Left lobe of liver (tissue), 2 donors: ENCODE measurements at places on chromosomes 2 and 18.

DNA sequence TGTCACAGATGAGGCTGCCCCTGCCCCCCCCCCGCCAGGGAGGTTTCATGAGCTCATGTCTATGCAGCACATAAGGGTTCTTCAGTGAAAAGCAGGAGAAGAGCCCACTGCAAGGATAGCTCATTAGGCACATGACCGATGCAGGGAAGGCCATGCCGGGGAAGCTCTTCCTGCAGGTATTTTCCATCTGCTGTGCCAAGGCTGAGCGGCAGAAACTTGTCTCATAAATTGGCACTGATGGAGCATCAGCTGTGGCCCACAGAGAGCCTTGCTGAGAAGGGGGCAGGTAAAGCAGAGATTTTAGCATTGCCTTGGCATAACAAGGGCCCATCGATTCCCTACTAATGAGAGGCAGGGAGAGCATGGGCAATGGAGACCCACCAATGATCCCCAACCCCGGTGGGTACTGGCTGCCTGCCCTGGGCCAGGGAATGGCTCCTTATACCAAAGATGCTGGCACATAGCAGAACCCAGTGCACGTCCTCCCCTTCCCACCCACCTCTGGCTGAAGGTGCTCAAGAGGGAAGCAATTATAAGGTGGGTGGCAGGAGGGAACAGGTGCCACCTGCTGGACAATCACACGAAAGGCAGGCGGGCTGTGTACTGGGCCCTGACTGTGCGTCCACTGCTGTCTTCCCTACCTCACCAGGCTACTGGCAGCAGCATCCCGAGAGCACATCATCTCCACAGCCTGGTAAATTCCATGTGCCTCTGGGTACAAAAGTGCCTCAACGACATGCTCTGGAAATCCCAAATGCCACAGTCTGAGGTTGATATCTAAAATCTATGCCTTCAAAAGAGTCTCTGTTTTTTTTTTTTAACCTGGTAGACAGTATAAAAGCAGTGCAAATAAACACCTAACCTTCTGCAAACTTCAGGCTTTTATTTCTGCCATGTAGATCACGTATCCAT lies 41.4 kb downstream of the STEAP3 start:
- peak; percentile 56 for DNase-seq

DNA sequence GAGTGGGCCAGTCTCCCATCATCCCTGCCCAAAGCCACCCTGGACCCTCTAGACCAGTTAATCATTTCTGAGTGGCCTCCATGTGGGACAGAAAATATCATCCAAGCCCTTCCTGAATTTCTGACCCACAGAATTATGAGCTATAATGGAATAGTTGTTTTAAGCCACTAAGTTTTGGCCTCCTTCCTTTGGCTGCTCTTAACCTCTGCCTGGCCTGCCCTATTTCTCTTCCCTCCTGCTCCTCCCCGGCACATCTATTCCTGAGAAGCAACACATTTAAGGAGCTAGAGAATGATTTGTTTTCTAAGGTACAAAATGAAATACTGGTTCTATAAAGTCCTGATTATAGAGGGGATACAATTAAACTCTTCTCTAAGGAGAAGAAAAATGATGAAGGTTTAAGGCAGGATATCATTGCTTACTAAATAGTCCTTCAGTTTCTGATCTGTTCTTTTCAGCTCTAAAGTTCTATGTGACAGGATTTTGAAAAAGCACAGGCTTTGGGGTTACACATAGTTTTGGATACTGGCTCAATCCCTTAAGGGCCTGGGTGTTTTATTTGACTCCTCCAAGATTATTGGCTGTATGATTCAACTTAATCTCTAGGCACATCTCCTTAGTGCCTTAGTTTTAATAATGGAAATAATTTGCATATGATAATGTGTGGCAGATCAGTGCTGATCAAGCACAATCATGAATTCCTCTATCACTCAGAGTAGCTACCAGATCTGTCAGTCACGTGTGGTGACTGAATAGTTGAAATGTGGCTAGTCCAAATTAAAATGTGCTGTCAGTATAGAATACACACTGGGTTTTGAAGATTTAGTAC lies 240.3 kb downstream of the VAPA start:
- DNase-seq, result no peak

DNA sequence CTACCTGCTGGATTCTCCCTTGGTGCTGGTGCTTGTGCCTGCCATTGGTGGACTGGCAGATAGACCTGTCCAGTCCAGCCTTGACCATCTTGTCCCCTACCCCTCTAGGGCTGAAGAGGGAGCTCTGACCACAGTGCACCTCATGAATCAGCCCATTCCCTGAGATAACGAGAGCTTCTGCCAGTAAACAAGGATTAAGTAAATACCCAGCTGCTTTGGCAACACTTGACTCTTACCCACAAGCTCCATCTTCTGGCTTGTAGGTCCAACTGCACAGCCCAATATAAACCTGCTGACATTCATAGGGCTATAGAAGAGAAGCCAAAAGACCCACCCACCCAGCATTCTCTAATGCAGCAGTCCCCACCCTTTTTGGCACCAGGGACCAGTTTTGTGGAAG lies 186.4 kb downstream of the PIK3C3 start:
- DNase-seq, result peak; percentile 63

DNA sequence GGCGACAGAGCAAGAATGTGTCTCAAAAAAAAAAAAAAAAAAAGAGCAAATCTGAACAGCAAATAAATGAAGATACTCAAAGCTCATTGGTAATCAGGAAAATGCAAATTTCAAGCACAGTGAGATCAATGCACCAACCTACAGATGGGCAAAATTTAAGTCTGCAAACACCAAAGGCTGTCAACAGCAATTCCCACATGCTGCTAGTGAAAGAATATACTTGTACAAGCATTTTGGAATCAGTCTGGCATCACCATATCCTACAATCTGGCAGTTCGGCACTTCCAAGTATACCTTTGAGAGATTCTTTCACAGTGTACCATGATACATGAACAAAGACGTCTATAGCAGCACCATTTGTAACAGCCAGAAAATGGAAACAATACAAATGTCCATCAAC lies 4.1 kb downstream of the HDHD2 start:
- no peak for DNase-seq

DNA sequence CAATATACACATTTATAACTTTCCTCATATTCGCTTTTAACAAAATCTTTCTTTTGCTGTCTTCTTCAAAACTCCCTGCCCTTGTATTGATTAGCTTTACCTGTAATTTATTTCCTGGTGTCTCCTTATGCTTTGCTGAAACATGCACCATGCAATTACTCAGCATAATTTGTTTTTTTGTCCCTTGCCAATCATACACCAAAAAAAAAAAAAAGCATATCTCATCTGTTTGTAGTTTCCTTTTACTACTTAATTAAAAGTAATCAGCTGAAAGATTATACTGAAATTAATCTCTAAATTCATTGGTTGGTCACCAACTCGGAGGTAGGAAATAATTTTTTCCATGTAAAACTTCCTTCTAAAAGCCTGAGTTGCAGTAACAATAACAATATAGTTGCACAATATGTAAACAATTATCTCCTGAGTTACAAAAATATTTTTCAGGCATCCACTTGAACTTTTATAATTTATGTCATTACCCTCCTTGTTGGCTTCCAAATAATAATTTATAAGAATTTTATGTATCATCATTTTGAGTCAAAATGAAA lies 53.0 kb upstream of the ROCK1 start:
- DNase-seq, result no peak

DNA sequence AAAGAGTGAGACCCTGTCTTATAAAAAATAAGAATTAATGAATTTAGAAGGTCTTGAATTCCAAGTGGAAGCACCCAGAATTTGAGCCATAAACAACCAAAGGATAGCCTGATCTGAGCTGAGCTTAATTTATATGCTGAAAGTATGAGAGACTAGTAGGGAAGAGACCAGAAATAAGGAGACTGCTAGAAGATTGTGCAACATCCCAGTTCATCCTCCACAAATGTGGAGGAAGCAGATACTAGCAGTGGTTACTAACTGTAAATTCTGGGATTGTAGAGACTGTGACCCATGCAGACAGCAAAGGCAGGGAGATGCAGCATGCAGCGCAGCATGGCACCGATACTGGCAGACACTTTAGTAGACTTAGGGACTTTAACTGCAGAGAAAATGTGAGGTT lies 1.5 kb upstream of the SULT1C2 start:
- DNase-seq, result no peak

- no peak for DNase-seq
Observed at GRCh38 chr2:37005118-37005868, 39.0 kb upstream of the STRN start.

DNA sequence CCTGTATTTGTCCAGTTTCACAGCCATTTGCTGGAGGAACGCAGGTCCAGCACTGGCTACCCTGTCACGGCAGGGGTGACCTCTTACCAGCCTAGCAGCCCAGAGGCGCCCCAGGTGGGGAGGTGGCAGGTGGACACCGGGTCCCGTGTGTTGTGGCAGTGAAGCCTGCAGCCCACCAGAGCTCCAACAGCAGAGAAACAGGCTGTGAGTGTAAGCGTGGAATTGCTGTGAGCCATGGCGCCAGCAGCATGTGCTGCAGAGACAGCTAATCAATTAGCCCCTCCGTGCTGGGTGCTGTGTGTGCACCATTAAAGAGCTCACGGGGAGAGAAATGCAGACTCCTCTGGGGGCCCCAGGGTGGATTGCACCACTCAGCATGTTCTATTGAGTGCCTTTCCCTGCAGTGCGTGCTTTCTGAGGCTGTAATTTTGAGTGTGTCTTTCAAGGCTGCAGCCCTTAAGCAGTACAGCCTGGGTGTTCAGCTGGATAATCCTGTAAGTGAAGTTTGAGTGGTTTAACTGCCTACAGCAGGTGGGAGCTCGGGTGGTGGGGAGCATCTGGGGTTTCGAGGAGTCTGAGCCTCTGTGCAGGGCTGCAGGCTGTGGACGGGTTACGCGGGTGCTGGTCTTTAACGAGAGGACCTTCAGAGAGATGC lies 15.9 kb downstream of the RTP5 start:
- DNase-seq, result no peak

GRCh38 chr2:61177727-61178549 lies 15.9 kb downstream of the C2orf74 start:
- peak; percentile 60 for DNase-seq

GRCh38 chr2:1593371-1594122 lies 150.8 kb downstream of the PXDN start:
- DNase-seq, result no peak

DNA sequence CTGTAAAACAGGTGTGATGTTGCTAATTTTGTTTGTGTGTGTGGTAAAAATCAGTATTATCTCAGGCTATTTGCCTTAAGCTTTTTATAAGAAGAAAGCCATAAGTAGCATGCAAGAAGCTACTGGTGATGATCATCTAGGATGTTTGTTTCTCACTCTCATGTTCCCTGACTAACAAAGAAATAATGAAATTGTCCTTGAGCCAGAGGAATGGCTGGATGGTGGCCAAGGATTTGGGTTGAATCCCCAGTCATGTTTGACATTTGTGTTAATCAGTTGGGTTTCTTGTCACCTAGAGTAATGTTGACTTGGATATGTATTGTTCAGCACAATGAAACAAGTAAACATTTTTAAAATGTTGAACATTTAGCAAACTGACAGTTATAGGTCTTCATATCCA lies 496.8 kb upstream of the ZEB2 start:
- no peak for DNase-seq

DNA sequence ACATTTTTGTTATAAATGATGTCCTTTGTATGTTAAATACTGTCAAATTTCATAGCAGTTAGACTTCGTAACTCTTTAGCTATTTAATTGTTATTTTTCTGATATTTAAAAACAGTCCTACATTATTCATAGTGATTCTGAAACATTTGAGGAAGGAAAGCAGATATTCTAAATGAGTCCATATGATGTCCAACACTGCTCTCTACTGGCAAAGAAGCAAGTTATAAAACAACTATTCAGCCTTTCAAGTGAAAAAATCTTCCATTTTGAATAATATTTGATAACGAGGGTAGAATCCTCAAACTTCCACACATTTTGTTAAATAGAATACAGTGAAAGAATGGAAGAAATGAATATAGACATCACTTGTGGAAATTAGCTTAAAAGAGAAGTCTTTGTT lies 220.8 kb downstream of the GULP1 start:
- DNase-seq, result no peak

GRCh38 chr2:44479127-44479887 lies 117.6 kb downstream of the CAMKMT start:
- DNase-seq, result no peak

GRCh38 chr2:46847726-46848412 lies 67.7 kb downstream of the MCFD2 start:
- no peak for DNase-seq

DNA sequence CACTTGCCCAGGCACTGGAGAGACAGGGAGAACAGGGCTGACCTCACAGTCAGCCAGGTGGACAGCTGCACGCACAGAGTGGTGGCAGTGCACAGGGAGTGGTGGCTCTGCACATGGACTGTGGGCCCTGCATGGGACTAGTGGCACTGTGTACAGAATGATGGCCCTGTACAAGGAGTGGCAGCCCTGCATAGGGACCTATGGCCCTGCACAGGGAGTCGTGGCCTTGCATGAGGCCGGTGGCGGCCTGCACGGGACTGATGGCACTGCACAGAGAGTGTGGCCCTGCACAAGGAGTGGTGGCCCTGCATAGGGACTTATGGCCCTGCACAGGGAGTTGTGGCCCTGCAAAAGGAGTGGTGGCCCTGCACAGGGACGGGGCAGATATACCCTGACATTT lies 19.1 kb upstream of the STEAP3 start:
- DNase-seq, result no peak

GRCh38 chr18:75290737-75291358 lies 80.3 kb downstream of the TSHZ1 start:
- no peak for DNase-seq

DNA sequence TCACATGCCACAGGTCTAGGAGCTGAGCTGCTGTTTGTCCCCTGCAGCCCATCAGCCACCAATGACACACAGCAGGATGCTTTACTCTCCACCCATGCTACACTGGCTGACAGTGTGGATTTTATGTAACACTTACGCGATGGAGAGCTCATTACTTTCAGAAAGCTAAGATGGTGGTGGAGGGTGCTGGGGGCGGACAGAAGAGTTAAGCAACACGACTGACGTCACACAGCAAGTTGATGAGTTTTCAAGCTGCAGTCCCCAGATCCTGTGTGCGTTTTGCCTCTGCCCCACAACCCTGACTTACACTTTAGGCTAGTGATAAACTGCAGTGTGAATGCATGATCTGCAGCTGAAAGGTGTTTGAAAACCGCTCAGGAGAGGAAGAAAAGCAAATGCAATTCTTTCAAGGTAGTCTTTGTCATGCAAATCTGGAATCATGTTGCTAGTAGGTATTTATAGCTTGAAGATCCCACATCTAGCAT lies 42.4 kb downstream of the MRPS5 start:
- DNase-seq, result no peak

- no peak for DNase-seq
Observed at GRCh38 chr2:127598711-127599110, 47.2 kb upstream of the GPR17 start.
